Activated naive CD8-positive, alpha-beta T cell treated with anti-CD3 and anti-CD28 coated beads, Interleukin-2, amount 50 U/mL, for 24 hours (primary cell): ENCODE measurements at places on chromosomes 7 and 10.

DNA sequence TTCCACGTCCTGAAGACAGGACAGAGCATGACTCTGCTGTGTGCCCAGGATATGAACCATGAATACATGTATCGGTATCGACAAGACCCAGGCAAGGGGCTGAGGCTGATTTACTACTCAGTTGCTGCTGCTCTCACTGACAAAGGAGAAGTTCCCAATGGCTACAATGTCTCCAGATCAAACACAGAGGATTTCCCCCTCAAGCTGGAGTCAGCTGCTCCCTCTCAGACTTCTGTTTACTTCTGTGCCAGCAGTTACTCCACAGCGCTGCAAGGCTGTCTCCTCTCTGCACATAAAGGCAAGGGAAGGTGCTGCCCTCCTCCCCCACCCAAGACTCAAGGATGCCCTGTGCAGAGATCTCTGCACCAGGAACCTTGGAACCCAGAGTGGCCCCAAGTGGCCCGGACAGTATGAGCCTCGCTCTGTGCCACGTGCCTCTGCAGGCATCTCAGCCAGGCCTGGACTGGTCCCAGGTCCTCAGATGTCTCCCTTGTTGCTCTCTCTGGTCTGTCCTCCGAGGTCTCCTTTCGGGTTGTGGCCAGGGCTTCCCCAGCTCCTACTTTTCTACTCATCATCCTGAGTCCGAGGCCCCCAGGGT is 230.3 kb upstream of the PRSS58 start:
- no peak for DNase-seq
- no peak overlapping the region for H3K27ac ChIP-seq
- no peaks in the 10 kb centered on the region for H3K27me3 ChIP-seq

- H3K27ac ChIP-seq: no peak overlapping the region
- peaks cover 5% of the 10 kb centered on the region for H3K27me3 ChIP-seq
- H3K4me3 ChIP-seq: no peak overlapping the region
- no peaks in the 10 kb centered on the region for H3K36me3 ChIP-seq
These were observed 199.2 kb downstream of the KIF20B start for GRCh38 chr10:89900554-89900953.

DNA sequence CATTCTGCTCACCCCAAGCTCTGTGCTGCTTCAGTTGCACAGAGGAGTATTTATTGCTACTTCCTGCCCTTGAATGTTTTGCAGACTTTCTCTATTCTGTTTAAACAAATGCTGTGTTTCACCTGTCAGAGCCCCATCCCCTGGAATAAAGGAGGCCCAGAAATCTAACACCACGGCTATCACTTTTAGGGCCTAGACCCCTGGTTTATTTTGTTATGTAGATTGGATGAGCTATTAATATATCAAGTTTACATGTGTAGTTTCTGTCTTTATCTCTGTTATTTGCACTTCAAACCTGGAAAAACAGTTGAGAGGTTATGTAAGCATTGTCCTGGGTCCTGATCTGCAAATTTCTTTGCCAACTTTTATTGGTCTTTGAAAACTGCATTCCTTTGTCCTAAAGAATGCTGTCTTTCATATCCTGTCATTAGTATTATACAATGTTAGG is 630.1 kb downstream of the PARD3 start:
- no peaks in the 10 kb centered on the region for H3K36me3 ChIP-seq
- no peaks in the 10 kb centered on the region for H3K4me1 ChIP-seq
- no peak for DNase-seq
- H3K4me3 ChIP-seq: no peak overlapping the region

DNA sequence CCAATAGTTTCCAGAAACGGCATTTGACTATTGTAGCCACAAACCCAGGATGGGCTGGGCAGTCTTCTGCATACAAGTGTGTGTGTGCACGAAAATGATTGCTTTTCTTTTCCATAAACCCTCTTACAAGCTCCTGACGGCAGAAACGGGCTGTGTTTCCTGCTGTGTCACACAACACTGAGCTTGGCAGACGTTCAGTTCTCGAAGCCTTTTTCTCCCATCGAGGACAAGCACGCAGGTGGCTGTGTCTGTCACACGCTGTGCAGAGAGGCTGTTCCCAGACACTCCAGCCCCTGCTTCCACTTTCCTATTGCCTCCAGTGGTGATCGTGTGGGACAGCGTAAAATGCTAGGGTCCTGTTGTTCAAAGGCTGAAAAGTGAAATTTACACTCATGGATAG is 32.1 kb downstream of the RBAK start:
- peaks cover 32% of the 10 kb centered on the region for H3K27me3 ChIP-seq
- no peak overlapping the region for H3K27ac ChIP-seq
- no peaks in the 10 kb centered on the region for H3K4me1 ChIP-seq
- H3K4me3 ChIP-seq: no peak overlapping the region

- H3K27me3 ChIP-seq: peaks cover 42% of the 10 kb centered on the region
- H3K4me3 ChIP-seq: peak overlapping the region; percentile 86
- peak; percentile 18 for DNase-seq
- H3K27ac ChIP-seq: no peak overlapping the region
- H3K4me1 ChIP-seq: peaks cover 14% of the 10 kb centered on the region
These were observed 437.4 kb upstream of the GALNT17 start for GRCh38 chr7:70694434-70694970.

DNA sequence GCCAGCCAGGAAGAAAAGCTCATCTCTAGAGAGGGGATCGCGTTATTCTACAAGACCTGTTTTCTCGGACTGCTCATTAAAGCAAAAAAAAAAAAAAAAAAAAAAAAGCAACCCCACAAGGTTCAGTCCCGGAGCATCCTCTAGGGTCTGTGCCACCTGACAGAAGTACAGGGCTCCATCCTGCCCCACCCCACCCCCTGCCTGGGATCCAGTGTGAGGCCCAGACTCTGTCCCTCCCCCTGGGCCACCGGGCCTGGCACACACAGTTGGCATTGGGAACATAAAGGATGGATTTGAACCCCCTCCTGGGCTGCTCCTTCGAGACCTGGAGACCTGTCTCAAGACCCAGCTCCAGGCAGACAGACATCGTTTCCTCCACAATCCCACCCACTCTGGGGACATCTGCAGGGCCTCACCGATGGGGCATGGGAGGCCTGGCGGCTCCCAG is 688 bp downstream of the ORAI2 start:
- H3K27ac ChIP-seq: peak overlapping the region; percentile 85
- H3K4me1 ChIP-seq: peaks cover 54% of the 10 kb centered on the region
- no peaks in the 10 kb centered on the region for H3K27me3 ChIP-seq
- H3K4me3 ChIP-seq: peak overlapping the region; percentile 89

- H3K4me3 ChIP-seq: no peak overlapping the region
- H3K4me1 ChIP-seq: no peaks in the 10 kb centered on the region
- DNase-seq: no peak
- no peaks in the 10 kb centered on the region for H3K36me3 ChIP-seq
- H3K27ac ChIP-seq: no peak overlapping the region
These were observed 112.0 kb downstream of the PPP1R3A start for GRCh38 chr7:113806633-113807327.

GRCh38 chr7:130831322-130831721 is 97.3 kb upstream of the KLF14 start:
- H3K27me3 ChIP-seq: peaks cover 8% of the 10 kb centered on the region
- no peak overlapping the region for H3K27ac ChIP-seq
- no peak for DNase-seq

DNA sequence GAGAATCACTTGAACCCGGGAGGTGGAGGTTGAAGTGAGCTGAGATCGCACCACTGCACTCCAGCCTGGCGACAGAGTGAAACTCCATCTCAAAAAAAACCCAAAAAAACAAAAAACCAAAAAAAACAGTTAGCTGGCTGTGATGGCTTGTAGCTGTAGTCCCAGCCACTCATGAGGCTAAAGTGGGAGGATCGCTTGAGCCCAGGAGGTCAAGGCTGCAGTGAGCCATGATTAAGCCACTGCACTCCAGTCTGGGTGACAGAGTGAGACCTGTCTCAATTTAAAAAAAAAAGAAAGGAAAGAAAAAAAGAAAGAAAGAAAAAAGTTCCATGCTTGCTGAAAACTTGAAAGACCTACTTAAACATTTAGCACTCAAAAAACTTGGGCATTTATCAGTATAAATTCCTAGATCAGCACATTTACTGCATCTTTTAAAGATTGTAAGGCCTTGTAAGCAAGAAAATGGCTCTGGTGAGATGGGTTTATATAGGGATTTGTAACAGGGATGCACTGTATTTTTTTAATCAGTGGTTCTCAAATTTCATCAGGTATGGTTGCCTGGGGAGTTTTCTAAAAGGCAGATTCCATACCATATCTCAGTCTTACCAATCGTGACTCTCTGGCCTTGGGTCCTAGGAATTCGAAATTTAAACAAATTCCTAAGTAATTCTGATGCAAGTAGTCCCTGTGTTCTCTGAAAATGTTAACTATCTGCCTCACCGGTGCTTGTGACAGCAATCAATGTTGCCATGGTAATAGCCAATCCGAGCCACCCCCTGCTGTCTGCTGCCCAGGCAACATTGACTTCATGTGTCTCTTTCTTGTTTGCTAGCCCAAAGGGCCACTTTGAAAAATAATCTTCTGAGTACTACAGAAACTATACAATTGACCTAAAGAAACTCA is 11.5 kb upstream of the NT5C2 start:
- no peaks in the 10 kb centered on the region for H3K36me3 ChIP-seq
- peaks cover 3% of the 10 kb centered on the region for H3K27me3 ChIP-seq
- H3K4me3 ChIP-seq: no peak overlapping the region
- H3K4me1 ChIP-seq: no peaks in the 10 kb centered on the region

DNA sequence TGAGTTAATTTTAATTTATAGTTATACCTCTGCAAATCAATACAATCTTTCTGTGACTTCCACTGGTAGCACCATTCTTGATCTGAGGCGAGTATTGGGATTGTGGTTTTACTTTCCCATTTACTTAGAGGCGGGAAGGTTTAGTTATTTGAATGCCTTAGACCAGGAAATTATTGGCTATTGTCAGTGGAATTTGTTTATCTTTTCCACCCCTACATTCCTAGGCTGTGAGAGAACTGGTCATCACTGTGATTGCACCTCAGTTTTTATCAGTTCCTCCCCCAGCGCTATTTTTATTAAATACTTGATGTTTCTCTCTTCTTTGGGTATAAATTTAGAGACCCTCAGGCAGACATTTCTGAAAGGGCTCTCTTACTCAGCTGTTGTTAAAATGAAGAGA is 29.9 kb downstream of the CDK14 start:
- no peaks in the 10 kb centered on the region for H3K36me3 ChIP-seq
- H3K4me1 ChIP-seq: no peaks in the 10 kb centered on the region
- no peak overlapping the region for H3K27ac ChIP-seq
- H3K27me3 ChIP-seq: no peaks in the 10 kb centered on the region
- H3K4me3 ChIP-seq: no peak overlapping the region
- no peak for DNase-seq

DNA sequence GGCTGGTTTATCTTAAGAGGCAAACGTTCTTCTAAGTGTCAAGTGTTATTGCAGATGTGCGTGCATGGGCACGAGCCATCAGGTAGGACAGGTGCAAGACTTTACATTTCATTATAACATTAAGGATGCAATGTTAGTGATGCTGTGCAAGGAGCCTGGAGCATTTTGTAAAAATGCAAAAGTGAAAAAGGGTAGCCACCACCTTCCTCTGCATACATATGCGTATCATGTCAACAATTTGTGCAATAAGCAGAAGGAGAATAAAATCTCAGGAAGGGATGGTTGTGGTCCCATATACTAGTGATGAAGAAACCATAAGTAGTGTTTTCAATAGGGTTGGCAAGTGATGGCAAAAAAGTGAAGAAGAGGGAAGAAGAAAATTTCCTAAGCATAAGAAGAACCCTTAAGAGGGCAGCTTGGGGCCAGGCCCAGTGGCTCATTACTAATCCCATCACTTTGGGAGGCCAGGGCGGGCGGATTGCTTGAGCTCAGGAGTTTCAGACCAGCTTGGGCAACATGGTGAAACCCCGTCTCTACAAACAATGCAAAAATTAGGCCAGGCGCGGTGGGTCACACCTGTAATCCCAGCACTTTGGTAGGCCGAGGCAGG is 7.5 kb downstream of the PIK3AP1 start:
- H3K4me3 ChIP-seq: no peak overlapping the region
- DNase-seq: no peak
- peaks cover 7% of the 10 kb centered on the region for H3K36me3 ChIP-seq
- peaks cover 28% of the 10 kb centered on the region for H3K4me1 ChIP-seq
- no peak overlapping the region for H3K27ac ChIP-seq

DNA sequence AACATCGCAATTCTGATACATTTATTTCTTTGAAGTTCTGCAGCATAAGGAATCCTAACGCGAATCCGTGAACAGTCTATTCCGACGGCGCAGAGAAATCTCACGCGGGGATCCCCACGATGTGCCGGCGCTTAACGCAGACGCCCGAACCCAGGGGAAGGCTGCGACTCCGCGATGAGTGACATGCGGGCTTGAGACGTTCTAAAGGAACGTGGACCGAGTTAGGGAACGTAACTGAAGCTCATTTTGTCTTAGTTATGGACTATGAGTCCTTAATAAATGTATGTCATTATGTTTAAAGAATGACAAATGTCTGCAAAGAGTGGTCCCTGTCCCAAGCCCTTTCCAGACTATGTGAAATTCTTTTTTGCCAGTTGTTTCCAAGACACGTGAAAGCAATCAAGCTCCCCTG is 995 bp upstream of the PARD3 start:
- H3K36me3 ChIP-seq: no peaks in the 10 kb centered on the region
- H3K27me3 ChIP-seq: peaks cover 56% of the 10 kb centered on the region
- peak overlapping the region; percentile 42 for H3K4me3 ChIP-seq
- no peak overlapping the region for H3K27ac ChIP-seq
- H3K4me1 ChIP-seq: peaks cover 12% of the 10 kb centered on the region

DNA sequence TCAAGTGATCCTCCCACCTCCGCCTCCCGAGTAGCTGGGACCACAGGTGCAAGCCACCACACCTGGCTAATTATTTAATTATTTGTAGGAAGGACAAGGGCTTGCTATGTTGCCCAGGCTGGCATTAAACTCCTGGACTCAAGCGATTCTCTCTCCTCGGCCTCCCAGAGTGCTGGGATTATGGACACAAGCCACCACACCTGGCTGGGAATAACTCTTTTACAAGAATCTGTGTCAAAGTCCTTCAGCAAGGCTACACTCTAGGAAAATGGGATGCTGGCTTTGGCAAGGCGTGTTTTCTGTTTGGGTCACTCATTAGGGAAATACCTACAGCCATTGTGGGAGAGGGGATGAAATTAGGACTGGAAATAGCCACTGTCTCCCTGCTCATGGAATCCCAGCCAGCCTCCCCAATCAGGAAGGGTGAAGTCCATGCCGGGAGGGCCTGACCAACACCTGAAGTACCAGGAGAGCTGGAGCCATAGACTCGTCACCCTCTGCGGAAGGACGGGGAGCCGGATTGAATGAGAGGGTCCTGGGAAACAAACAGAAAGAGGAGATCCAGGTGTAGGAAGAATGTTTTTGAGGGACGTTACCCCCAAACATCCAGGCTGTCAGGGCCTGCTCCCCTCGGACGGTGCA is 72.2 kb upstream of the MYL10 start:
- no peak overlapping the region for H3K4me3 ChIP-seq
- H3K27ac ChIP-seq: no peak overlapping the region
- H3K4me1 ChIP-seq: no peaks in the 10 kb centered on the region
- no peaks in the 10 kb centered on the region for H3K27me3 ChIP-seq
- no peaks in the 10 kb centered on the region for H3K36me3 ChIP-seq

- H3K36me3 ChIP-seq: no peaks in the 10 kb centered on the region
- no peak for DNase-seq
- H3K4me1 ChIP-seq: no peaks in the 10 kb centered on the region
- peaks cover 11% of the 10 kb centered on the region for H3K27me3 ChIP-seq
These were observed 175.3 kb downstream of the RAPGEF5 start for GRCh38 chr7:22181663-22182062.
